ENCODE measurements at places on chromosomes 6 and 20.

GRCh38 chr6:105985816-105986632 lies 100.1 kb upstream of the PRDM1 start:
- DNase-seq: no peak

GRCh38 chr20:3229798-3230197 lies 9.2 kb downstream of the SLC4A11 start:
- DNase-seq: no peak

DNA sequence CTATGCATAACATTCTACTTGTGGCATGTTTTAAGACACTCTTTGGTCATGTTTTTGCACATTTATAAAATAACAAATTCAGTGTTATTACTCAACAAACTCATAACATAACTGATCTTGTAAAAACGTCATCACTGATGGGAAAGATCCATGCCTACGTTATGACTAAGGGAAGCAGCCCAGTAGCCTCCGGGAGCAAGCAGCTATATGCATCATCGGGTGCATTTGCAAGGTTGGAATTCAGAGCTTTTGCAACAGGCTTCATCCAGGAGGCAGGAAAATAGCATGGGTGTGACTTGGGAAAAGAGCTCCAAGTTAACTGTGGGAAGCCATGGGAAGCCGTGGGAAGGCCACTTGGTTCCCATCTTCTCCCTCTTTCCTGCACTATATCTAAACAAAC lies 271.6 kb upstream of the SGK1 start:
- DNase-seq: no peak

DNA sequence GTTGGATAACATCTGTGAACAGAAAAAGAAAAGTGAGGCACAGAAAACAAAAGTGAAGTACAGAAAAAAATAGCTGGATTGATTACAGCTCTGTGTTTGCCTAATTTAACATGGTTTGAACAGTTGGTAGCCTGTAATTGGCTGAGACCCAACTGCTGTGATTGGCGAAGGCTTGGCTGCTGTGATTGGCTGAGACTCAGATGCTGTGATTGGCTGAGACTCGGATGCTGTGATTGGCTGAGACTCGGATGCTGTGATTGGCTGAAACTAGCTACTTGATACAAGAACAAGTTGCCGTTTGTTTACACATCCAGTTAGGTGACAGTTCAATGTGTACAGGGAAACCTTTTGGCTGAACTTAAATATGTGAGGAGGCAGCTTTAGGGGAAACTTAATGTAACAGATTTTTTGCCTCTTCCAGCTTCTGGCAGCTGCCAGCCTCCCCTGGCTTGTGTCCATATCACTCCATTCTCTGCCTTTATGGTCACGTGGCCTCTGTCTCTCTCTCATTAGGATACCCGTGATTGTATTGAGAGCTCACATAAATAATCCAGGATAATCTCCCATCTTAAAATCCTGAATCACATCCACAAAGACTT lies 223.4 kb upstream of the FOXA2 start:
- DNase-seq: no peak

DNA sequence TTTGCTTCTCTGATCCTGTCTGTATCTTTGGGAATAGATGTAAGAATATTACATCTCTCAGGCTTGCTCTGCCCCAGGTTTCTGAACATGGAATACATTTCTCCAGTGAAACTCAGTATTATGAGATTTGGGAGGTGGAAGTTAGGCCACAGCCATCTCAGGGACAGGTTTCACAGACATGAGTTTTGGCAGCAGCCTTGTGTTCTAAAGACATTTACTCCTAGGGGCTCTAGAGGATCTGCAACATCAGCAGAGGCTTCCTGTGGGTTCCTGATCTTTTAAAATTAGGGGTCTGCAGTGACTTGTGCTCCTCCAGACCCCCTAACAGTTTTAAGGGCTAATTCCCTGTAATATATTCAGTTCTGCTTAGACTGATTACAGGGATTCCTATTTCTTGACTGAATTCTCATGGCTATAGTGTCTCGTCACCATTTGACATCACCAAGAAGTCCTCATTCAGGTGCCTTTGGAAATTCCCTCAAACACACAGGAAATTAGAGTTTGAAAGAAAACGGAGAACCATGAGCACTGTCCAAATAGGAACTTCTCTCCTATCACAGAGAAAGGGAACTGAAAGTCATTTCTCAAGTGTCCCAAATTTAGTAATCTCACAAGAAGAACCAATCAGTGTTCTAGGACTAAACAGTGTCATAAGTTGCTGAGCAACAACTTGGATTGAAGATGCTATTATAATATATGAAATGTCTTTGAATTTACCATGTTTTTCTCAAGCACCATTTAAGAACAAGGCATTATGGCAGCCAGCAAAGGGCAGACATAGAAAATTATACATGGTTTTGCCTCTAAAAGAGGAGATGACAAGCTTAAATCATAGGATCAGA lies 2.5 kb upstream of the HLA-DRA start:
- DNase-seq: no peak

GRCh38 chr20:41480054-41480770 lies 113.6 kb upstream of the EMILIN3 start:
- DNase-seq: no peak

DNA sequence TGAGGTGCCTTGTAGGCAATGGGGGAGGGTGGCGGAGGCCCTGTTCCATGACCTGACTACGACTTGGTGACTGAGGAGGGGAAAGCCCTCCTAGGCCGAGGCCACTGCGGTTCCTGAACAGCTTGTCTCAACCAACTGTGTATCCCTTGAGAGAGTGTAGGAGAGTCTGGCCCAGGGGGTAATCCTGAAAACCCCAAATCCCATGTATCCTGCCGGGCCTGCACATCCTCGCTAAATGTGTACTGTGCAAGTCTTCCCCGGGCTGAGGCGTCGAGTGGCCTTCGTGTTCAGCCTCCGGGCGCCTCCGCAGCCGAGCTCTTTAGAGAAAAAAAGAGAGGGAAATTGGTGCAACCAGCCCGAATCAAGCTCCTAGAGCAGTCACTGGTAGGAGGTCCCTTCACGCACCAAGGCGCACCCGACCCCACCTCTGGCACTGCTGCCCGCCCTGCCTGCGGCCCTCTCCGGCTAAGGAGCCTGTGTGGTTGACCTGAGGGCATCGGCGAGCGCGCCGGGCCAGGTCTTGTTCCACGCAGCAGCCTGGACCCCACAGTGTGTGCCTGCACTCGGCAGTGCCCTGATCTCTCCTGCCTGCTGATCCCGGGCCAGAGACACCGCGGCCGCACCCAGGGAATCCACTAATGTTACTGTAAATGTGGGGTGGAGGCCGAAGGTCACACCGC lies 7.3 kb downstream of the SIM1 start:
- DNase-seq: no peak

DNA sequence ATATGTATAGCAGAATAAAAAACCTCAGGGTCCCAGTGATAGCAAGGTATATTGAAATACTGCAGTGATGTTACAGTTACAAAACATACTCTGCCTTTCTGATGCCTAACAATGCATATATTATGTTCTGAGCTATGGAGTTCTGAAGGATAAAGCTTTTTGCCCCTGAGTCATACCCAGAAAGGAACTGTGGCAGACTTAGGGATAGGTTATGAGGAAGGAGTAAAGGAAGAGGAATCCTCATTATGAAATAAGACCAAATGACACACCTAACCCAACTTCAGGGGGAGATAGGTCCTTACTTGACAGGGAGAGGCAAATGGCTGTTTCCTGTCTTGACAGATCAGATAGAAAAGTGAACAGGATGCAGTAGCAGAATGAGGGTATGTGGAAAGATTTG lies 940.6 kb upstream of the FLRT3 start:
- DNase-seq: no peak

DNA sequence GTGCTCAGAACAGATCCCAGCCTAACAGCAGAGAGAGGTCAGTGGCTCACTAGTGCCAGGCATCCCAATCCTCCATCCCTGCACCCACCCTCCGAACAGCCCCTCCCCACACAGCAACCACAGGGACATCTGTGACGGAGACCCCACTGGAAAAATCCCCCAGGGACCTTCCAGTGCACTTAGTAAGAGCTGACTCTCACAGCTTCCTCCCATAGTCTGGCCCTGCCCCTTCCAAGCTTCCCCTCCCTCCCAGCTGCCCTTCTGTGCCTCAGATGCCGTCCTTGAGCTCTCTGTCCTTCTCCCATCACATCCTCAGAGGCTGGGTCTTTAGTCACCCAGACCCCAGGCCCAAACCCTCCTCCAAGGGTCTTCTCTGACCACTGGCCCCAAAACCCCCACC lies 9.7 kb upstream of the THBS2 start:
- no peak for DNase-seq

DNA sequence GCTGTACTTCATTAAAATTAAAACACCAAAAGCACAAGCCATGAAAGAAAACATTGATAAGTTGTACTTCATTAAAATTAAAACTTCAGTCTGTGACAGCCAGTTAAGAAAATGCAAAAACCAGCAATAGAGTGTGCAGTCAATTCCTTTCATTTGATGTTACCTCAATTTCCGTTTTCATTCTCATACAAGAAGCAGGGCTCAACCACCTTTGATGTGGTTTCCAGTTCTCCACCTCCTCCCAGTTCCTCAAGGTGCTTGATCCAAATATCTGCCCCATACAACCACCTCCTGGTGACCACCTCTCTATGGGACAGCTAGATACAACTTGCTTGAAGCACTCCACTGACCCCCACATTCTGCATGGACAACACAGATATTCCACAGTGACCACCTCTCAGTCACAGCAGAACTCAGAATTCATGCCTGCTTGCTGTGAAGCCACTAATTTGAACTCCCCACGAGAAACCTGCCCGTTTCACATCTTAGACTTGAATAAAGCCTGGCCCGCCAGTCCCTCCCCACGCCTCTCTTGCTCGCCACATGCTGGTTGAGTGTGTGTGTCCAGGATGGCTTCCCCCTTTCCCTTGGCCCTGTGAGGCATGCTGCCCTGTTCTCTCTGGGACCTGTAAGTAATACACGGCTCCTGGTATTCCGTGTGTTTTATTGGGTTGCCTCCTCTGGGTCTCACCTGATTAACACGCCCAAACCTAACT lies 66.1 kb downstream of the FAM50B start:
- no peak for DNase-seq

All from stimulated activated CD8-positive, alpha-beta memory T cell treated with anti-CD3 and anti-CD28 coated beads, Interleukin-2, amount 100 ng/mL, for 48 hours (primary cell).